Stimulated activated CD4-positive, alpha-beta T cell treated with anti-CD3 and anti-CD28 coated beads, Interleukin-4, amount 100 ng/mL, for 24 hours (primary cell): ENCODE measurements at places on chromosomes 16 and 17.
A peak's percentile ranks its signal among the peaks of the same experiment; 100 is the strongest.

DNA sequence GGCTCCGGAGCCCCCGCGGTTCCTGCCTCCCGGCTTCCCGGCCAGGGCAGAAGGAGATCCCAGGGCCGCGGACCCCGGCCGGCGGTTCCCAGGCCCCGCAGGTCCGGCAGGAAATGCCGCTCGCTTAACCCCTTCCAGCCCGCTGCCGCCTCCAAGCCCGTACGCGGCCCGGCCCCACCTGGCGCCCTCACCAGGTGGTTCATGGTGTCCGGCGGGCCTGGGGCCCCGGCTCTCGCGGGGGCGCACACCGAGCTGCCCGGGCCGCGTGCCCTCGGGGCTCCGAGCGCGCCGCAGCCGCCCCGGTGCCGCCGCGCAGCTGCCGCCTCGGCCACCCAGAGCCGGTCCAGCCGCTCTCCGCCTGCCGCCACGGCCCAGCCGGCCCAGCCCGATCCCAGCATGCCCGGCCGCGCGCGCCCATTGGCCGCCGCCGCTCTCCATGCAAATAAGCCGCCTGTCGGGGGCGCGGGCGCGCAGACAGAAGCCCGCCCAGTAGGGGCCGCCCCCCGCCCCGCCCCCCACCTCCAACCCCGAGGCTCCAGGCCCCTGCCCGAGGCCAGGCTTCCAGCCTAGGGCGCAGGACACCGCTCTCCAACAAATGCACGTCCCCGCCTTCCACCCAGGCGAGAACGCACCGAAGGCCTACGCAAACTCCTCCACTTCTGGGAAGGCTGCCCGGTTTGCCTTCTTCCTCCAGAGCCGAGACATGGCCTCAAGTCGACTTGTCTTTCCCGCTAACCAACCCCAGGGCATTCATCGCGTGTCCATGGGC is at the start of gene BCAR1:
TSS of gene BCAR1 (minus strand) at position 345 of the 769 bp plus-strand sequence. CDS start at position 203, 142 bp downstream.
- no peak for DNase-seq

- DNase-seq, result no peak
Observed at GRCh38 chr17:79537061-79537460, 73.8 kb downstream of the RBFOX3 start.

DNA sequence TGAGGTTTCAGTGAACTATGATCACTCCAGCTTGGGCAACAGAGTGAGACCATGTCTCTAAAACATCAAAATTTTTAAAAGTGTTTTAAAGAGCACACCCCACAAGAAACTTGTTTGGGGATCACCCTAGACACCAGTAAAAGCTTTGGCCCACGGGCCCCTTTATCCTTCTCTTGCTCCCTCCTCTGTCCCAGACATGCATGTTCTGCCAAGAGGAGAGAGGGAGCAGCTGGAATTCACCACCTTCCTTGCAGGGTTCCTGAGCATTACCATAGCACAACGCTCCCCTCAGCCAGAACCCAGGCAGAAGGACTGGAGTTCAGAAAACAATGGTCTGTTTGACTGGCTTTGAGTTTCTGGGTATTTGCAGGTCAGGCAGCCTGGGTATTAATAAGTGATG is 214.3 kb upstream of the CDH5 start:
- no peak for DNase-seq

DNA sequence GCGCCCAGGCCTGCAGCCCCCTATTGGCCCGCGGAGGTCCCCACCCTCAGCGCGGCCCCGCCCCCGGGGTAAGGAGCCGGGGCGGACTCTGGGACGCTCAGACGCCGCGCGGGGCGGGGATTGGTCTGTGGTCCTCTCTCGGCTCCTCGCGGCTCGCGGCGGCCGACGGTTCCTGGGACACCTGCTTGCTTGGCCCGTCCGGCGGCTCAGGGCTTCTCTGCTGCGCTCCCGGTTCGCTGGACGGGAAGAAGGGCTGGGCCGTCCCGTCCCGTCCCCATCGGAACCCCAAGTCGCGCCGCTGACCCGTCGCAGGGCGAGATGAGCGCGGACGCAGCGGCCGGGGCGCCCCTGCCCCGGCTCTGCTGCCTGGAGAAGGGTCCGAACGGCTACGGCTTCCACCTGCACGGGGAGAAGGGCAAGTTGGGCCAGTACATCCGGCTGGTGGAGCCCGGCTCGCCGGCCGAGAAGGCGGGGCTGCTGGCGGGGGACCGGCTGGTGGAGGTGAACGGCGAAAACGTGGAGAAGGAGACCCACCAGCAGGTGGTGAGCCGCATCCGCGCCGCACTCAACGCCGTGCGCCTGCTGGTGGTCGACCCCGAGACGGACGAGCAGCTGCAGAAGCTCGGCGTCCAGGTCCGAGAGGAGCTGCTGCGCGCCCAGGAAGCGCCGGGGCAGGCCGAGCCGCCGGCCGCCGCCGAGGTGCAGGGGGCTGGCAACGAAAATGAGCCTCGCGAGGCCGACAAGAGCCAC is at the start of gene NHERF1:
TSS of gene NHERF1 (plus strand) at position 100 of the 750 bp plus-strand sequence. CDS start at position 319, 219 bp downstream.
- peak; percentile 93 for DNase-seq

DNA sequence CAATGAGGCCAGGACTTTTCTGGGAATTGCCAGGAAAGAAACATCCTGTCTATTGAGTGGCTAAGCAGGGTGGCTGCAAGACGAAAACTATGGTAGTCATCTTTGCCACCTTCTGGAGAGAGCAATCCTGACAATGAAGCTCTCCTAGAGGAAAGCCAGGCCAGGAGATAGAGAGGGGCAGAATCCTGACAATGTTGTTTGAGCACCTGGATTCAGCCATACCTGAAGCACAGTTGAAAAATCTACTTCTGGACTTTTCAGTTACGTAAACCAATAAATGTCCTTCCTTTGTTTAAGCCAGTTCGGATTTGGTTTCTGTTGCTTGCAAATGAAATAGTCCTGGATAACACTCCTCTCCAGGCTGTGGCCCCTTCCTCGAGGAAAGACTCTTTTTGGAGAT is 9.4 kb downstream of the P2RX1 start:
- no peak for DNase-seq
